Breast epithelium (tissue), 4 donors: ENCODE measurements at places on chromosomes 16 and 17. TPM values are rescaled to one million over a fixed set of nuclear protein-coding genes. Genes with fewer than 3 reads are reported as not detected.

The IGSF6 gene
- total RNA-seq = 6.7 TPM

GRCh38 chr17:78432226-78433012, 54.0 kb downstream of the PGS1 start:
- DNase-seq = no peak

DNA sequence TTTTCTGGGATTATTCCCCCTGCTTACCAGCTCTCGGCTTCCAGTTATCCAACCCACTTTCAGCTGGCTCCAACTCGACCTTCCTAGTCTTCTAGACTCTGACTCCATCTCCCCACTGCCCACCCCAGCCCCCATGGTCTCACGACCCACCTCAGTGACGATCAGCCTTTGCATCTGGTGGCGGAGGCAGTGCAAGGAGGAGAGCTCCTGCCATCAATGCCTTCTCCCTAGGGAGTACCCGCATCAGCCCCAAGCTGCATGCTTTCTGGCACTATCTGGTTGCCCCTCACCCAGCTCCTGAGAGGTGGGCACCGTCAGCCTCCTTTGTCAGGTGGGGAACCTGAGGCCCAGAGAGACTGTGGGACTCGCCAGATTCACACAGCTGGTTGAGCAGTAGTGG, 72.6 kb upstream of the RPL38 start:
- DNase-seq = no peak

- DNase-seq = peak; percentile 59
These were observed 8.1 kb upstream of the TIMP2 start for GRCh38 chr17:78933025-78933958.
